ENCODE measurements at places on chromosomes 5 and 9. TPM values are rescaled to one million over a fixed set of nuclear protein-coding genes. Genes with fewer than 3 reads are reported as not detected.

FANCG gene
- 87.1 TPM for total RNA-seq

PCDHB2 gene
- total RNA-seq = 1.9 TPM

PRLR gene
- 2.0 TPM for total RNA-seq

- no peak for DNase-seq
These were observed 445.0 kb upstream of the PIK3R1 start for GRCh38 chr5:67770431-67771025.

DNA sequence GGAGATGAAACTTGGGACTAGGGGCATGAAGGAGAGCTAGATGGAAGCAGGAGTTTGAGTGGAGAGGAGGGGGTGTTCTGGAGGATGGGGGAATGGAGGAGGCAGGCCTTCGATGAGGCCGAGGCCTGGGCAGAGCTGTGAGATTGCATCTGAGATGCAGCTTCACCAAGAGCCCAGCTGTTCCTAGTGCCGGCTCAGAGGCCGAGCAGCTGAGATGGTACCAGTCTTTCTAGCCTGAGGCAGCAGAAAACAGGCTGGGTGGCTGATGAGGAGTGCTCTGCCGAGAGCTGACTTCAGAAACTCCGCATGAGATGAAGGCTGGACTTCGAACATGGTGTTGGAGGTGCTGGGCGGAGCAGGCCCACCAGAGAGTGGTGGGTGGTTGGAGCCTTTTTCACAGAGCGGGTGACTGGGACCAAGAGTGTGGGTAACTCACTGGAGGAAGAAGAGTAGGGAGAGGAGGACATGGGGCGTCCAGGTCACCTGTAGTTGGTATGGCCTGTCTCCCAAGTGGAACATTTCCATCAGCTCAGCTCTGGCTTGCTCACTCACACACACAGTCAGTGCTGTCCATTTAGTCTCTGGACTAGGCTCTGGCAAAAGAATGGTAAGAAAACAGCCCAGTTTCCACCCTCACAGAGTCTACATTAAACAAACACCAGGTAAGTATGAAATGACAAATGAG, 54.7 kb downstream of the TMOD1 start:
- no peak for DNase-seq

Measured in H7 (cell line).